Endothelial cell of umbilical vein (primary cell): ENCODE measurements at places on chromosomes 7 and 10. TPM values are rescaled to one million over a fixed set of nuclear protein-coding genes. Genes with fewer than 3 reads are reported as not detected.

GRCh38 chr10:81847675-81848074 lies 27.3 kb upstream of the NRG3 start:
- no peak overlapping the region for H3K27ac ChIP-seq
- H3K4me3 ChIP-seq: no peak overlapping the region
- H3K36me3 ChIP-seq: no peaks in the 10 kb centered on the region
- DNase-seq: no peak

DNA sequence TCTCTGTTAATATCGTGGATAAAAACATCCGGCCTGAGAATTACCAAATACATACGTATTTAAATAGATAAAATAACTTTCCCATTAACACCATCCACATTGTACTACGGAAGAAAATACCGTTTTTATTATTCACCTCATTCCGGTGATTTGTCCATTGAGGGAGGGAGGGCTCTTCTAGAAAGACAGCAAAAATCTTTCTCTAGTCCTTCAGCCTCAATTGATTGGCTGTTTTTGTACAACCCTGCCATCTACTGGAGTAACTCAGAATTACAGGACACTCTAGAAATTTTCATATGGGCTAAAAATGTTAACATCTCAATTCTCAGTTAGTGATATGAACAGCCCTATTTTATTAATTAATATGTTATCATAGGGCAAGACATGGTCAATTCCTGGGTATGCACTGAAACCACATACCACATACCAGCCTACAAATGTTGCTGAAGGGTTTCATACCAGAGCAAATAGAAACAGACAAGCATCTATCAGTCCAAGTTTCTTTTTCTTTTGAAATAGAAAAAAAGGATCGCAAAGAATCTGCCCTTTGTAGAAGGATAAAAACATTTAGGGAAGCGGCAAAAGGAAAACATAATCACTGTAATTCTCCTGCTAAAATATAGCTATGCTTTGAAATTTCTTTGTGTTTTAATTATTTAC lies 55.8 kb upstream of the CDCA7L start:
- DNase-seq: peak; percentile 86
- no peaks in the 10 kb centered on the region for H3K36me3 ChIP-seq
- H3K4me3 ChIP-seq: no peak overlapping the region
- peaks cover 16% of the 10 kb centered on the region for H3K4me1 ChIP-seq

GRCh38 chr10:117689566-117689965 lies 147.0 kb downstream of the EMX2 start:
- no peak overlapping the region for H3K27ac ChIP-seq
- no peaks in the 10 kb centered on the region for H3K27me3 ChIP-seq
- no peaks in the 10 kb centered on the region for H3K4me1 ChIP-seq
- no peak for DNase-seq
- H3K4me3 ChIP-seq: no peak overlapping the region
- H3K36me3 ChIP-seq: no peaks in the 10 kb centered on the region

- no peak overlapping the region for H3K27ac ChIP-seq
- peaks cover 12% of the 10 kb centered on the region for H3K36me3 ChIP-seq
- no peaks in the 10 kb centered on the region for H3K4me1 ChIP-seq
- DNase-seq: no peak
- H3K27me3 ChIP-seq: no peaks in the 10 kb centered on the region
Measured at GRCh38 chr10:69168493-69168892, 11.5 kb upstream of the SUPV3L1 start.

DNA sequence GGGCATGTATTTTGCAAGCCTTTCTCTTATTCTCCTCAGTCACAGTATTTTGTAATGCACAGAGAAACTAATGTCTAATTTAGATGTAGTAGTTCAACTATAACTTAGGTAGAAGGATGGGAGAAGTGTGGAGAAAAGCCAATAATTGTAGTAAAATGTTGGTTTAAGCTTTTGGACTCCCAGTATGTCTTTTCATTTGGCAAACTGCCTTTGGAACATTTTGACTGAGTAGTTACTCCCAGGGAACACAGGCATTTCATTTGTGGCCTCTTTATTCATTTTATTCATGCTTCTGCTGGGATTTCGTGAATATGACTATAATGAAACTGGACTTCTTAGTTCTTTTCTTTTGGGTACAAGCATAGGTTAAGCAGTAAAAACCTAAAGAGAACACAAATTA lies 79.0 kb downstream of the EXOC4 start:
- no peak overlapping the region for H3K4me3 ChIP-seq
- no peaks in the 10 kb centered on the region for H3K4me1 ChIP-seq
- no peak overlapping the region for H3K27ac ChIP-seq
- DNase-seq: no peak
- H3K27me3 ChIP-seq: no peaks in the 10 kb centered on the region
- H3K36me3 ChIP-seq: no peaks in the 10 kb centered on the region

DNA sequence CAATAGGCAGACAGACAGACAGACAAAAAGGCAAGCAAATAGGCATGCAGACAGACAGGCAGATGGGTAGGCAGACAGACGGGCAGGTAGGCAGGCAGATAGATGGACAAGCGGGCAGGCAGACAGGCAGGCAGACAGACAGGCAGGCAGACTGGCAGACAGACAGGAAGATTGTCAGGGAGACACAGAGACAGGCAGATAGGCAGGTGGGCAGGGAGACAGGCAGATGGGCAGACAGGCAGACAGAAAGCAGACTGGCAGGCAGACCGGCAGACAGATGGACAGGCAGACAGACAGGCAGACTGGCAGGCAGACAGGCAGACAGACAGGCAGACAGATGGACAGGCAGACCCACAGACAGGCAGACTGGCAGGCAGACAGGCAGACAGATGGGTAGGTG lies 70.3 kb upstream of the MYL10 start:
- no peaks in the 10 kb centered on the region for H3K4me1 ChIP-seq
- no peaks in the 10 kb centered on the region for H3K27me3 ChIP-seq
- no peaks in the 10 kb centered on the region for H3K36me3 ChIP-seq
- DNase-seq: no peak

Gene ACTL6B
- not detected in 2 replicates for total RNA-seq

Gene INA
- total RNA-seq: 0.39 and 0.40 TPM in 2 replicates

Gene NYAP1
- total RNA-seq: 2.0 and 2.8 TPM in 2 replicates
